Endothelial cell of coronary artery (primary cell): ENCODE measurements at places on chromosomes 1 and 21. TPM values are rescaled to one million over a fixed set of nuclear protein-coding genes. Genes with fewer than 3 reads are reported as not detected.

SPRR2A gene
- not detected in 2 replicates for total RNA-seq

GSTM1 gene
- 2.7 and 5.4 TPM in 2 replicates for total RNA-seq

NUDT17 gene
- total RNA-seq: 1.2 and 2.0 TPM in 2 replicates

VASH2 gene
- total RNA-seq: 0.09 and 0.27 TPM in 2 replicates

NPHS2 gene
- total RNA-seq: not detected in 2 replicates

RGS7 gene
- total RNA-seq: 0.09 and 0.19 TPM in 2 replicates

RXFP4 gene
- total RNA-seq: not detected in 2 replicates

C1QC gene
- total RNA-seq: not detected in 2 replicates

OR2L2 gene
- total RNA-seq: not detected in 2 replicates

SPRTN gene
- total RNA-seq: 19.5 and 29.7 TPM in 2 replicates

TMEM61 gene
- not detected in 2 replicates for total RNA-seq

AADACL4 gene
- total RNA-seq: not detected in 2 replicates

MEGF6 gene
- total RNA-seq: 29.1 and 57.8 TPM in 2 replicates

BRINP3 gene
- not detected in 2 replicates for total RNA-seq

RTCA gene
- total RNA-seq: 38.0 and 43.2 TPM in 2 replicates

FRRS1 gene
- total RNA-seq: 0.94 and 2.1 TPM in 2 replicates

CLCA2 gene
- total RNA-seq: 0.18 and 0.19 TPM in 2 replicates

POFUT2 gene
- 23.8 and 39.1 TPM in 2 replicates for total RNA-seq
